ENCODE measurements at places on chromosomes 1 and 21.

GRCh38 chr1:181179279-181179986 is 90.9 kb downstream of the IER5 start:
- DNase-seq, result no peak

DNA sequence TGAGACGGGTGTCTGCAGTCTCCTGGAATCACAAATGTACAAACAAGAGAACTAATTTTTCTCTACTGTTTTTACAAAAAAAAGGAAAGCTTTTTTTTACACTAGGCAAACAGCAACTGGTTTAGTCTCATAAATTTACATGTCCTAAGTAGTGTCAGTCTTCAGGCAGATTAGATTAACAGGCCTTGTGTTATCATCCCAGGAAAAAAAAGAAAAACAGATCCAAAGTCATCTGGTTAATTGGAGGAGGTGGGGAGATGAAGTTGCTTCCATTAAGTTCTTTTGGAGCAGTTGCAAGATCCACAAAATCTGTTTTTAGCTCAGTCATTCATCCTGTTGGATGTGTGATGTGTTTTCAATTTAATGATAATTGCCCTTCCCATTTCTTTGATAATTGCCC is 363.5 kb upstream of the ADGRL2 start:
- no peak for DNase-seq

GRCh38 chr21:15224346-15225086 is 159.7 kb upstream of the NRIP1 start:
- no peak for DNase-seq

GRCh38 chr1:41487126-41488039 is 2.9 kb upstream of the EDN2 start:
- DNase-seq, result no peak

GRCh38 chr1:32321712-32322291 is 14.2 kb downstream of the MARCKSL1 start:
- no peak for DNase-seq

DNA sequence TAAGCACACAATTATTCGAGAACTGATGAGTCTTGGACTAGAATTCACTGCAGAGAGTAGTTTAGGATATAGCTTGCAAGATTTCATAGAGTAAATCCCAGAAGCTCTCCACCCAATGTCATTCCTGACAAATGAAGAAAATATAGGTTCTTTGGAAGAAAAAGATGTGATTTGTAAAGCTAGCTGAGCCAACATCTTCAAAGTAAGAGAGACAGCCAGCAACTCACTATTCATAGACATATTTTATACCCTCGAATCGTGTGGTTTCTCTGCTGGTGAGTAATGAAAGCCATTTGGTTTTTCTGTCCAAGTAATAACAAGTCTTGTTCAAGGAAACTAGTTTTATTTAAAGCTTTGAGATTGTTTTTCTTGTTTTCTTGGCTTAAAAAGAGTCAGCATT is 165.7 kb upstream of the SYT6 start:
- no peak for DNase-seq

DNA sequence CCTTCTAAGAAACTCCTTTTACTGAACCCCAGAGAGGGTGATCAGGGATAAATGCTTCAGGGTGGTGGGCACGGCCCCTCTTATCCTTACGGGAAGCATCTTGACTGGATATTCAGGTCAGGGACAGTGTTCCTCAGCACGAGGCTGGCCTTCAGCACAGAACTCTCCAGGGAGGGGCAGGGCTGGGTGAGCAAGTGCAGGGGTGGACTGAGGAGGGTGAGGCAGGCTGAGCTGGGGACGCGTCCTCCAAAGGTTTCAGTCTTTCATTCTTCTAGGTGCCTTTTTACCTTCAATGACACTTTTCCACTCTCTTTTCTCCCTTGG is 52.3 kb downstream of the RASSF5 start:
- no peak for DNase-seq

GRCh38 chr1:84619383-84620102 is 45.3 kb upstream of the CTBS start:
- peak; percentile 85 for DNase-seq

GRCh38 chr1:12172042-12172851 is 5.5 kb downstream of the TNFRSF1B start:
- no peak for DNase-seq

- DNase-seq, result peak; percentile 82
Observed at GRCh38 chr1:227728059-227728891, 6.8 kb downstream of the JMJD4 start.

GRCh38 chr1:157624471-157624870 is 26.6 kb upstream of the FCRL4 start:
- DNase-seq, result no peak

DNA sequence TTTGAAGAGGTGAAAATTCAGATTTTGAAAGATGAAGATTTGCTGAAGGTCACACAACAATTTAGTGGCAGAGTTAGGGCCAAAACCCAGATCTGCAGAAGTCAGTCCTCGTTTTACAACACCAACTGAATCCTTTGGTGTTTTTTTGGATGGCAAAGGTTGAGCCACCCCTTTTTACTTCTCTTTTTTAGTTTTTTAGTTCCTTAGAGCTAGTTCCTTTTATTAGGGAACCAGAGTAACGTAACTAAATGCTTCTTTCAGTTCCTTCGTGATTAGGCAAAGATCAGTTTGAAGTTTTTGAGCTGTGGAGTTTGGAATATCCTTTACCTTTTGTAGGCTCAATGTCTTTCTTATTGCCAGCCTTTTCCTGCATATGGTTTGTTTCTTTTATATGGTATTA is 67.9 kb upstream of the ARID1A start:
- DNase-seq, result no peak

DNA sequence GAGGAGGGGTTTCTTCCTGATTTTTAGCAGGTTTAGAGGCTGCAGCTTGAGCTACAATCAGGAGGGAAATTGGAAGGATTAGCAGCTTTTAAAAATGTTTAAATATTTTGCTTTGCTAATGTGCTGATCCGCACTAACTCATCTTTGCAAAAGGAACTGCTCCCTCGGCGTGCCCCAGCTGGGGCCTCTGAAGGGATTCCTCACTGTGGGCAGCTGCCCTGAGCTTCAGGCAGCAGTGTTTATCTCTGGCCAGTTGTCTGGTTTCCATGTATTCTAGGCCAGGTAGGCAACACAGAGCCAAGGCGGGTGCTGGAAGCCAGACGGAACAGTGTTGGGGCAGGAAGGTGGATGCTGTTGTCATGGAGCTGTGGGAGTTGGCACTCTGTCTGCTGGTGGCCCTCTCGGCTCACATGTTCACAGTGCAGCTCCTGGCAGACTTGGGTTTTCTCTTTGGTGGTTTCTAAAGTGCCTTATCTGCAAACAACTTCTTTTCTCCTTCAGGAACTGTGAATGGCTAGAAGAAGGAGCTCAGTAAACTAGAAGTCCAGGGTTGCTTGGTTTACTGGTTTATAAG is 18.9 kb downstream of the NECAP2 start:
- no peak for DNase-seq

Measured in NCI-H2081 (cell line).